Mesenteric fat pad (tissue), 1 donor: ENCODE measurements at places on chromosomes 1 and 21.
A peak's percentile ranks its signal among the peaks of the same experiment; 100 is the strongest.

GRCh38 chr1:69791311-69791710, 223.6 kb downstream of the LRRC7 start:
- no peak for DNase-seq

DNA sequence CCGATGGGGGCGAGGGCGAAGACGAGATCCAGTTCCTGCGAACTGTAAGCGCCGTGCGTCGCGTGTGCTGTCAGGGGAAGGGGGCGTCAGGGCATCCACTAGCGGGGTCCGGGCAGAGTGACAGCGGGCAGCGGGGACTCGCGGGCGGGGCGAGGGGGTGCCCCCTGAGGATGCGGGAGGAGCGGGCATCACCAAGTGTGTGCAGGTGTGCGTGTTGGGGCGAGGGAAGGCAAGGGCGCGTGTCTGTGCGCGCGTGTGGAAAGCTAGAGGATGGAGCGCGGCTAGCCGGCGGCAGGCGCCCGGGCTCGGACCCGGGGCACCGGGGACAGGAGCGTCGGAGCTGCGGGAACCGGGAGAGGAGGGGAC, 525 bp downstream of the RYR2 start:
- DNase-seq = no peak

DNA sequence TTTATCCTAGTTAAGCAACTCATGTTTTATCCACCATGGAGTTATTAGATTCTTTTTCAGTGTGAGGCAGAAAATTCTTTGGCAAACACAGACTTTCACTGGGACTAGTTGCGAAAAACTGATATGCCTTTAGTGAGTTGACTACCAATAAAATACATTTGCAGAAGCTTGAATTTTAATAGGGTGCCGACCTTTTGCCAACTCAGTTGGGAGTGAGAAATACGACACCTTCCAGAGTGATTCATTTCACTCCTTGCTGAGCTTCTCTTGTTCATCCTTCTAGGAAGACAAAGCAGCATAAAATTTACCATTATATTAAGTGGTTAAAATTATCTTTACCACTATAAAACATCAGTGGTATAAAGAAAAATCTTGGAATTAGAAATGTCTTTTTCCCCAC, 1.2 kb upstream of the KRTAP23-1 start:
- no peak for DNase-seq

DNA sequence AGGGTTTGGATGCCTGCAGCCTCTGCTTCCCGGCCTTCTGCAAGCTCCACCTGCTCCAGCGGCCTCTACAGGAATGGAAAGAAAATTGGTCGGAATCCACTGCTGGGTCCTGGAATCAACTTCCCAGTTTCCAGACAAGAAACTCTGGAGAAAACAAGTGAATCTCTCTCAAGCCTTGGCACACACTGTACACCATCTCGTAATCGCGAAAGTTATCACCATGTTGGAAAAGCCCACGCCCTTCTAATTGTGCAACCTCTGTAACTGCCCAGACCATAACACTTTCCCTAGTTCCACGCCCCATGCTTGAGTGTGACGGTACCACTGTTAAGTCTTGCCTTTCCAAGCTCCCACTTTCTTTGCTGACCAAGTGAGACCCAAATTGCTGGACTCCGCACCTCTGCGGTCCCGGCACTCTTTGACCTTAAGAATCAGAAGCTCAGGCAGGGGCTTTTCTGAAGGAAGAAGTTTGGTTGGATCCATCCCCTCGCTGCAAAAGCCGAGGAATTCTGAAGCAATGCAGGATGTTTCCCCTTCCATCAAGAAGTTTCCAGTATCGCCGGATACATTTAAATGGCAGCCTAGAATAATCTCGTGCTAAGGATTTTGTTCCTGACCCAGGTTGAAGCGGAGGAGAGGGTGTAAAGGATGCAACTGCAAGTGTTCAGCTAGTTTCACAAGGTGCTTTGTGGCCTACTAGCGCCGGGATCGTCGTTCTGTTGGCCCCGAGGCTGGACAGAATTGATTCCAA, 6.2 kb downstream of the NR5A2 start:
- DNase-seq = no peak

- no peak for DNase-seq
These were observed 839.3 kb downstream of the KCNT2 start for GRCh38 chr1:195768936-195769335.

DNA sequence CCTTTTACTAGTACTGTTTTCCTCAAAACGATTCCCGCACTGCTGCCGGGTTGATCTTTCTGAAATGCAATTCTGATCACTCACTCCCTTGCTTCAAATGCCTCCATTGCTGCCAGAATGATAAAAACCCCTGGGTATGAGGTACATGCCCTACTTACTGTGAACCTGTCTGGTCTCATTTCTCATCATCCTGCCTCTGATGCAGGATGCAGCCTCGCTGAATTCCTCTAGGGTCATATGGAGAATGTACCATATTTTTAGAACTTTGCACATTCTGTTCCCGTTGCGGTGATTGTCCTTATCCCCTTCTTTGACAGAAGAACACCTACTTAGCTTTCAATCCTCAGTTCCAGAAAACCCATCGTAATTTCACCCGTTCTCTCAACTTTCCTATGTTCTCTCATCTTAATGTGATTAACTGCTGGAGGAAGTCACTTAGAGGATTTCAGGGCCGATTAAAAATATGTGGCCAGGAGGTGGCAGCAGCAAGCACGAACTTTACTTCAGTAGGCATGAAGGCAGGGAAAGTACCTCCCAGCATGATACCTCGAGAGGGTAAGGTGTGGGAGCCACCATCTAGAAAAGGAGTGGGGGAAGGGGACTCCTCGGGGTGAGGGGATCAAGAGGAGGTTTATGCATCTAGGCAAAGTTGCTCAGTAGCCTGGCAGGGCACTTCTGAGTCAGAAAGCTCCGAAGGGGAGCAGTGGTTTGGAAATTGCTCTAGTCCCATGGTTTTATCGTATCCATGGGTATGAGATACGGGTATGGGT, 361.5 kb upstream of the ZP4 start:
- no peak for DNase-seq

- DNase-seq = no peak
These were observed 67.9 kb upstream of the DMRTA2 start for GRCh38 chr1:50491142-50491541.

DNA sequence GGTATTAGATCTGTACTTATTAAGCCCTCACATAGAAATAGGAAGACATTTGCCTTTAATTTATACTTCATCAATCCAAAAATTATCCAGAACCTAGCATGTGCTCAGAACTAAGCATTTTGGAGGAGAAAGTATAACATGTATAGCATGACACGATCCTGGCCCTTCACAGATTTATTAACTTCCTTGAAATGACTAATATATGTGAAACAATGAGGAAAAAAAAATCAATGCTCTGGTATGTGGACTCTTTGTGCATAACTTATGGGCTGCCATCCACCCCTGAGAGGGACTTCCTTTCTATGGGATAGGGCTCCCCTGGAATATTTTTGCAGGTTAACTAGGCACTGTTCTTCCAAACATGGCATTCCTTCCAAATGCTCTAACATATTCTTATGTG, 36.6 kb downstream of the CCDC185 start:
- no peak for DNase-seq

DNA sequence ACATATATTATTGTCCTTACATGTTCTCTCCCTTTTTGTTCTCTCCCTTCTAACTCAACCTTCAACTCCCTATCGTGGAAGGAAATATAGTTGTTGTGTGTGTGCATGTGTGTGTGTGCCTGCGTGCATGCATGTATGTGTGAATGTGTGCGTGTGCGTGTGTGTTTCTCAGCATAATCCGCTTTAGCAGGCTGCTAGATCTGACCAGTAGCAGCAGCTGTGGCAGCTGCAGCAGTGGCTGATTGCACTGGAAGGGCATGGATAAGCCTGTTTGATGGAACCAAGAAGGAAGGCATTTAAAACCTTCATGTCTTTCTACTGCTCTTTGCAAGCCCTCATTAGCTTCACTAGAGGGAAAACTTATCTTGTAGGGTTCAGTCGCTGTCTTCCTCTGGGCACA, 65.6 kb upstream of the IRF2BP2 start:
- no peak for DNase-seq

- DNase-seq = no peak
These were observed 209.7 kb upstream of the VAMP3 start for GRCh38 chr1:7561331-7561921.

DNA sequence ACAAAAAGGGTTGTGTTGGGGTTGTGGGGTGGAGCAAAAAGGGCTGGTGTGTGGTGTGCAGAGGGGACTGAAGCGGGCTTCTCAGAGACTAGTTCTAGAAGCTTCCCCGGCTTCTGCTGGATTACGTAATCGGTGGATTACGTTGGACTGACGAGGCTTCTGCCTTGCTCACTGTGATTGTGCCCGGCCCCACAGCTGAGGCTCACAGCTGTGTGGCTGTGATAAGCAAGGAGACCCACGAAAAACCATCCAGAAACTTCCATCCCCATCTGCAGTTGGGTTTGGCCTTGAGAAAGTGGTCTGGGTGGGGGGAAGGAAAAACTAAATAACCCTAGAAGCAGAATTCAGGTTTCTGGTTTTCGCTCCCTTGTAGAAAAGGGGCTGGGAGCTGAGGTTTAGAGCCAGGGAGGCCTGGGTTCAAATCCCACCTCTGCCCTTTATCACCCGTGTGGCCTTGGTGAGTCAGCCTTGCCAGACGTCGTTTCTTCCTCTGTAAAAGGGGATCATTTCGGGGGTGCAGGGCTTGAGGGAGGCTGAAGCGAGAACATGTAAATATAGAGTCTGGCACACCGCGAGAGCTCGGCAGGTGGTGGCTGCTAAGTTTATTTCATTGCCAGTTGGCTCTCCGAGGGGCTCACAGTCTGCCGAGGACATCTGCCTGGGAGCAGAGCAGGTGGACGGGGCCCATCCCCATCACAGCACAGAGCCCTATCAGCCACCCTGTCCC, 30.4 kb upstream of the DISP3 start:
- no peak for DNase-seq

- DNase-seq = no peak
These were observed 70.6 kb upstream of the CNTN2 start for GRCh38 chr1:204972426-204972825.

GRCh38 chr1:155912056-155912536, 947 bp upstream of the RIT1 start:
- no peak for DNase-seq

- no peak for DNase-seq
These were observed 194.6 kb downstream of the NRIP1 start for GRCh38 chr21:14869984-14870852.

DNA sequence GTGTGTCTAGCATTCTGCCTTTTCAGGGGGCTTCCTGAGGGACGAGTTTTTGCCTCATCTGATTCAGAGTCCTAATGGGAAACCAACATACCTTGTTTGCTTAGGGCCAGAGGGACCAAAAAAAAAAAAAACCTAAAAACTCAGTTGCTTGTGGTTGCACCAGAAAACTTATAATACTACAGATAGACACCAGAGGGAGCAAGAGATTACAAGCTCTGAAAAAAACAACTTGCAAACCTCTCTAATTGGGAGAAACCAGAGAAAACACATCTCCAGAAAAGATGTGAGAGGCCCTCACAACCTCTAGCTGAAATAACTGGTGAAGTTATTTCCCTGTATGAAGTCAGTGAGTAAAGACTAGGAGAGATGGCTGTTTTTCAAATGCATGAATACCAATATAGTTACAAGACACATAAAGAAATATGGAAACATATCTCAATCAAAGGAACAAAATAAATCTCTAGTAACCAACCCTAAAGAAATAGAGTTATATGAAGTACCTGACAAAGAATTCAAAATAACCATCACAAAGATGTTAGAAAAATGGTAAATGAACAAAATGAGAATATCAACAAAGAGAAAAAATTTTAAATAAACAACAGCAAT, 233.7 kb upstream of the NFIA start:
- DNase-seq = no peak

- no peak for DNase-seq
These were observed 71.0 kb downstream of the PGBD5 start for GRCh38 chr1:230355128-230355527.

DNA sequence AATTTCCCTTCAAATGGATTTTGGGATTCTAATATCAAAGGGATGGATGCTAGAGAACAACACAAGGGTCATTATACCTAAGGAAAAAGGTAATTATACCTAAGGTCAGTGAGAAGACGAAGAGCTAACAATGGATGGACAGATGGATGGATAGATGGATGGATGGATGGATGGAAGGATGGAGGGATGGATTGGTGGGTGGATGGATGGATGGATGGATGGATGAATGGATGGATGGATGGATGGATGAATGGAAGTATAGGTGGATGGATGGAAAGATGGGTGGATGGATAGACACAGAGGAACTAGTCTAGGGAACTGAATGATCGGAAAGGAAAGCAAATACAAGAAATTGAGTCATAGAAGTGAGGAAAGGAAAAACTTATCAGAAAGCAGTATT, 34.0 kb downstream of the SLC35F3 start:
- DNase-seq = no peak

GRCh38 chr1:50526431-50526830, 103.2 kb upstream of the DMRTA2 start:
- no peak for DNase-seq

GRCh38 chr1:6683434-6683833, 18.2 kb downstream of the DNAJC11 start:
- peak; percentile 1 for DNase-seq

DNA sequence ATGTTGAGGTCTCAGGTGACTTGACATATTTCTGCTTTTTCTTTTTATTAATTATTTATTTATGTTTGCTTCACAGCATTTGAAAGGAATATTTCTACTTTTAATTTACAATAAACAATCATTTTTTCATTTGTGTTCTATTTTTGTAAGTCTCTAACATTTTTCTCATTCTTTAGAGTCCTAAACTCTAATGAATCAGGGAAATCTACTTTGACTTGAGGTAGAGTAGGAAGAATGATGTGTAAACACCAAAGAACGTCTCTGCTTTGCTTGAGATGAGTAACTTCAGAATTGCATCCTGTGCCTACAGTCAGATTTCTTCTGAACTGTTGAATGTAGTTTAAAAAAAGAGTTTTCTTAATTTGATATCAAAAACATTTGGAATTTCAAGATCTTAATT, 65.2 kb downstream of the CNST start:
- no peak for DNase-seq

- no peak for DNase-seq
These were observed 28.7 kb upstream of the KCNJ15 start for GRCh38 chr21:38228115-38228514.

GRCh38 chr1:197234581-197234980, 33.5 kb upstream of the CRB1 start:
- DNase-seq = no peak

- no peak for DNase-seq
These were observed 403.6 kb downstream of the RRAGC start for GRCh38 chr1:38455829-38456530.
